ENCODE measurements at places on chromosomes 2 and 18.

DNA sequence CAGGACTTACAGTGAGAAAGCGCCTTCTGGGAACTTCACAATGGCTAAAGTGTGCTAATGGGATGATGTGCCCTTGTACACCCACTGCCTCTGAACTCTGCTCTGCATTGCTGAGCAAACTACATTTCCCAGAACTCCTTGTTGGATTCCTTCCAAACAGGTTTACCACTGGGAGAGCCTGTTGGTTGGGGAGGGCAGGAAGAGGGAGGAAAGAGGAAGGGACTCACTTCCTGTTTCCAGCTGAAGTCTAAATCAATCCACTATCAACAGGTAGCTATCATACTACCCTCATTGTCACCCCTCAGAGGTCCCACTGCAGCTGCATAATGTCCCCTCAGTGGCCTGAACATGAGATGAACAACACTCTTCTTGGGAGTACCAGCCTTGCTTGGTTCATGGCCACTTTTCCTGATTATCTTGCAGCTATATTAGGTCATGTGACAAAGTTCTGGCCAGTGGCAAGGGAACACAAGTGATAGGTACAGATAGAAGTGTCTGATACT, 109.7 kb downstream of the MSH2 start:
- DNase-seq: no peak

- no peak for DNase-seq
These were observed 92.1 kb downstream of the LRRC30 start for GRCh38 chr18:7322817-7323485.

GRCh38 chr2:11944311-11944710, 197.9 kb downstream of the LPIN1 start:
- DNase-seq: no peak

DNA sequence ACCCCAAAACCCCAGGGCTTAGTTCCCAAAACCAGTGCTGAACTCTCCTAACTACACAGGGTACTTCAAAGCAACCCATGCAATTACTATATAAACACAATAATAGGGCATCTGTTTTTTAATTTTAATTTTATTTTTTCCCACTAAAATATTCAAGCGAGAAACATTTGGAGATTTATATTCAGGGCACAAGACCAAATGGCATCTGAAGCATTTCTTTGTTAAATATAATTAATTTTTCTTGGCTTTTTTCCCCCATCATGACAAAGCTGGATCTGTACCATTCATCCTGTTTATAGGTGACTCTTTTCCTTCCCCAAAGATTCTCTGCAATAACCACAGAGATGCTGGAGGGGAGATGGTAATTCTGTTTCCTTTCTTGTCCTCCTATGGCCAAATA, 18.1 kb upstream of the HDAC4 start:
- no peak for DNase-seq

DNA sequence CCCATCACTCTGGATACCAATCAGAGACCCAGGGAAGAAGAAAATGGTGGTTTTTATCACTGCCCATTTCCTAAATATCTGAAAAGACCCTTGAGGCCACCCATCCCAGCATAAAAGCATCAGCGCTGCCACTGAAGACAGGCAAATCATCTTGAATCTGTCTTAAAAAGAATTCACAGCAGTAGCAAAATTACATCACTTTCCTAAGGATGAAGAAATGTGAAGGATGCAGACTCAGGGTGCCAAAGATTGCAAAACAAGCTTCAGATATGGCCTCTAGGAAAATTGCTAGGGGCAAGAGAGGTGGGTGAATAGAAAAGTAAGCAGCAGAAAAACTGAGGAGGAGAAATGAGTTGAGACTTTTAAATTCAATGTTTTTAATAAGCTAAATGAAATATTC, 70.0 kb downstream of the SLC25A12 start:
- no peak for DNase-seq

DNA sequence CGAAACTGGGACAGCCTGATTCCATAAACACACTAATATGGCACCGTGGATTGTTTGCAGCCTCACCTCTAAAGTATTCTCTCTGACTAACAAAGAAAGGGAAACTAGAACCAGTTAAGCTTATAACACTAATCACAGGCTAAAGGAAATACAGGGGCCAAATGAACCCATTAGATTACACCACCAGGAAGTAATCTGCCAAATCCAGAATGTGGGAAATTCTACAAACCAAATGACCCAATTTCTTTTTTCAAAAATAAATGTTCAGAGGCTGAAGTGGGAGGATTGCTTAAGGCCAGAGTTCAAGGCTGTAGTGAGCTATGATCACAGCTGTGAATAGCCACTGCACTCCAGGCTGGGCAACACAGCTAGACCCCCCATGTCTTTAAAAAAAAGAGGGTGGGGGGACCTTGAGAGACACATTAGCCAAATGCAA, 1.5 kb upstream of the MPPE1 start:
- no peak for DNase-seq

DNA sequence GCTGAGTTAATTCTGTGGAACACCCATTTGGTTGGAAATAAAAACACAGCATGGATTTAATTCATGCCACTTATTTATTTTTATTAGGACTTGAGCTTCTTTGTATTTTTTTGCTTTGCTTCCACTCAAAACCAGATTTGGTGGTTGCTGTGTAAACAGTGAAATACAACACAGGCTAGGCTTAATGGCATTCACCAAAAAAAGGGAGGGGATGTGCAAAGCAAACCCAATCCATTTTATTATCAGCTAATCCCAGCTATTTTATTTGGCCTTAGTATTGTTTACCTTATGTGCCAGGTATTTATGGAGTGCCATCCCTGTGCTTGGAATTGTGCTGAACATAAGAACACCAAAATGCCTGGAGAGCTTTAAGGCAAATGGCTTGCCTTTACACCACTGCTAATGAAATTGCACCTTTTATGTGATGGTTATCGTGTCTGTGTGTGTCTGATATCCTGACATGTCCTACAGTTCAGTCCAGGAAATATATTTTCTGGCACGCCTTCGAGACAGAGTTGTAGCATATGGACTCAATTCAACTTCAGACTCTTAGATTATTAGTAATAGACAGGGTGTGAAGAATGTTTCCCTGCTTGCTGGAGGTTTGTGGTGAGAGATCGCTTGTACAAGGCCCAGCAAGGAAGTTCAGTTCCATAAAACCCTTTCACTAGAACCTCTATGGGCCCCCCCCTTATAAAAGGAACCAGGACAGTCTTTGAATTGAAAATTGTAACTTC, 99.6 kb downstream of the PRPF40A start:
- no peak for DNase-seq

DNA sequence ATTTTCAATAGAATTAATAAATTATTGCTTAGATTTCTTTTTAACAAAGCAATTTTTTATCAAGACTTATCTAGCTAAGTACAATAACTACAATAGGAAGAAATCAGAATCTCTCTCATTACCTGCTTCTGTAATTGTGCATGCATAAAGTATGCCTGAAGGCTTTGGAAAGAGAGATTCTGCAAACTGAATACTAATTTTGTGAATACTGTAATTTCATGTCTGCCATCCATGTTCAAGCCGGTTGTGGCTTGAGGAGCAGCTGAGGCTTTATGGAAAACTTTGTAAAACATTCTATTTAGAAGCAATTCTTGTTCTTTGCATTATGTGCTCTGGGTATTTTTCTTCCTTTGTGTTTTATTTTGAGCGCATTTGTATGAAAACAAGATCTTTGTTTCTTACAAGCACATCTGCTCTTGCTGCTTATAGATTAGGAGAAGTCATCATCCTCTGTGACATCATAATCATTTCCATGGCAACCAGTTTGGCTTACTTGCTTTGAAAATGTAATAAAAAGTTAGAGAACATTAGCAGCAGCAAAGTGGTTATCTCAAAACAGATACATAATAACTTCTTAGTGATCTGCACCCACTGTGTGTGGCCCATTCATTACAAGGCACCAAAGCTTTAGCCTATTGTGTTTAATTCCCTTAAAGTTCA, 16.0 kb upstream of the IKZF2 start:
- DNase-seq: no peak

GRCh38 chr2:136117909-136118818, at the start of gene CXCR4:
Gene CXCR4 (minus strand): TSS chr2:136118149. CDS start chr2:136118060, 89 bp downstream.
- peak; percentile 59 for DNase-seq

GRCh38 chr2:120559401-120559800, 176.3 kb upstream of the GLI2 start:
- DNase-seq: no peak

DNA sequence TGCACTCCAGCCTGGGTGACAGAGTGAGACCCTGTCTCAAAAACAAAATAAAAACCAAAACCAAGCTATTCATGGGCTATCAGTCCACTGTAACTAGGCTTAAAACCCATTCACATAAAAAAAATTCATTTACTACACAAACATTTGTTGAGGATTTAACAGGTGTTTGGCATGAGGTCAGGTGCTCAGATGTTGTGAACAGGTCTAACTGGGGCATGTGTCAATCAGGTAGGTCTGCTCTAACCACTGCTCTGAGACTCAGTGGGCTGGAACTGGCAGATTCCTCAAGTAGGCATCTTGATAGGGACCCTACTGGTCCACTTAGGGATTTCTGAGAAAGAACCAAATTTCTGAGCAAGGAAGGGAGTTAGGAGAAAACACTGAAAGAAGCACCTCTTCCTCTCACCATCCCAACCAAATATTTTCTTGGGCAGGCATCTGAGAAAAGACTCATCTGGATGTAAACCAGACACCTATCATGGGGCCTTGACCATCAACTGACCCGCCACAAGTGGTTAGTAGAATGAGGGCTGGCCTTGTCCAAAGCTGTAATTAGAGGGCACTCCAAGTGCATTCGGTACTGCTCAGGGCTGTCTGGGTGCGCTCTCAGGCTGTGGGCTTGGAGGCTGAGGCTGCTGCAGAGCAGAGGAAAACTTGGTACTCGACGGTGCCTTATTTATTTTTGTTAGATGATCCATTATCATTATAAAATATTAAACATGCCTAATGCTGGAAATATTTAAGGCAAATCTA, 33.9 kb downstream of the WIPF1 start:
- DNase-seq: no peak

All from HAP-1 (cell line).